ENCODE measurements at places on chromosomes 4 and X.

- DNase-seq: no peak
Observed at GRCh38 chrX:150364347-150365050, 1.4 kb downstream of the MAMLD1 start.

GRCh38 chr4:46274717-46275116 is 115.2 kb downstream of the GABRA2 start:
- DNase-seq: no peak

- no peak for DNase-seq
Observed at GRCh38 chr4:20520901-20521300, 179.4 kb upstream of the PACRGL start.

GRCh38 chrX:32514986-32515385 is 696.4 kb downstream of the DMD start:
- DNase-seq: no peak

GRCh38 chr4:39888541-39888940 is 89.2 kb downstream of the PDS5A start:
- no peak for DNase-seq

DNA sequence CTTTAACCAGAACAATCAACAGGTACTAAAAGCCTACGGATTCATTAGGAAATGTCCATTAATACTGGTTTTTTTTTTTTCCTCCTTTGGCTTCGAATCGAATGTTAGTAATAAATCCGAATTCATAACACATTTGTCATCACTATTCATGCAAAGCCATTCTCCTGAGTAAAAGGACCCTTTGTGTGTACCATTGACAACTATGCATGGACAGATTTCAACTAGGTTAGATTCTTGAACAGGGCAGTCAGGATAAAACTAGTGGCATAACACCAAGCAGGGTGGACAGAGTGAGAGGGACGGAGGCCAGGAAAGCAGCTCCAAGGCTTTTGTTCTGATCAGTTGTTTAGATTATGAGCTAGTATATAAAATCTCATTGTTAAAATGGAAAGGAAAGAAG is 1722.0 kb upstream of the TENM3 start:
- no peak for DNase-seq

- DNase-seq: peak; percentile 14
Observed at GRCh38 chrX:123835661-123836371, 24.0 kb upstream of the XIAP start.

- no peak for DNase-seq
Observed at GRCh38 chrX:49199315-49199595, 738 bp downstream of the SYP start.

DNA sequence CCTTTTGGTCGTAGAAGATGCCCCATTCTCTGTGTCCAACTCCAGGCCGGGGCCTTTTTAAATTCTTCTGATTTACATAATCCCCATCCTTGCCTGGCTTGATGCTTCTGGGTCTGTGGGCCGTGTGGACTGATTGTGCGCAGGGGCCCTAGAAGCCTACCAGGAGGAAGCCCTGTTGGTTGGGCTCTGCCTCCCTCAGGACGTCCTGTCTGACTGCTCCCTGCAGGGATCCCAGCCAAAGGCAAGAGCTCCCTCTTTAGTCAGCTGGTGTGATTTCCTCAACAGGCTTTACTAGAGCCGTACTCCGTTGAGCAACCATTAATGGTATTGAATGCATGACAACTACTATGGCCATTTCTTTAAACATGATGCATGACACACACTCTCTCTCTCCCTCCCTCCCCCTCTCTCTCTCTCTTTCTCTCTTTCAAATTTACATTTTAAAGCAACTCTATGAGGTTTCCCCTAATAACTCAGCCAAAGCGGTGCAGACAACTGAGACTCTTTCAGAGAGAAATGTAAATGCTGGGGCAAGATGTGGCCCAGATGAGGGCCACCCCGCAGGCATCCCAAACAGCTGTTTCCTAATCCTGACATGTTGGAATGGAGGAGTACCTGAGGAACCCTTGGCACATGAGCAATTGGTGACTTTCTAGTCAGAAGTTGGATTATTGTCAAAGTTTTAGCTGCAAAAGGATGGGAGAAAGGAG is 117.3 kb downstream of the DRD5 start:
- no peak for DNase-seq

GRCh38 chr4:1333256-1333655 is 13.8 kb upstream of the UVSSA start:
- no peak for DNase-seq

GRCh38 chrX:49029876-49030275 is 13.3 kb downstream of the TFE3 start:
- no peak for DNase-seq

DNA sequence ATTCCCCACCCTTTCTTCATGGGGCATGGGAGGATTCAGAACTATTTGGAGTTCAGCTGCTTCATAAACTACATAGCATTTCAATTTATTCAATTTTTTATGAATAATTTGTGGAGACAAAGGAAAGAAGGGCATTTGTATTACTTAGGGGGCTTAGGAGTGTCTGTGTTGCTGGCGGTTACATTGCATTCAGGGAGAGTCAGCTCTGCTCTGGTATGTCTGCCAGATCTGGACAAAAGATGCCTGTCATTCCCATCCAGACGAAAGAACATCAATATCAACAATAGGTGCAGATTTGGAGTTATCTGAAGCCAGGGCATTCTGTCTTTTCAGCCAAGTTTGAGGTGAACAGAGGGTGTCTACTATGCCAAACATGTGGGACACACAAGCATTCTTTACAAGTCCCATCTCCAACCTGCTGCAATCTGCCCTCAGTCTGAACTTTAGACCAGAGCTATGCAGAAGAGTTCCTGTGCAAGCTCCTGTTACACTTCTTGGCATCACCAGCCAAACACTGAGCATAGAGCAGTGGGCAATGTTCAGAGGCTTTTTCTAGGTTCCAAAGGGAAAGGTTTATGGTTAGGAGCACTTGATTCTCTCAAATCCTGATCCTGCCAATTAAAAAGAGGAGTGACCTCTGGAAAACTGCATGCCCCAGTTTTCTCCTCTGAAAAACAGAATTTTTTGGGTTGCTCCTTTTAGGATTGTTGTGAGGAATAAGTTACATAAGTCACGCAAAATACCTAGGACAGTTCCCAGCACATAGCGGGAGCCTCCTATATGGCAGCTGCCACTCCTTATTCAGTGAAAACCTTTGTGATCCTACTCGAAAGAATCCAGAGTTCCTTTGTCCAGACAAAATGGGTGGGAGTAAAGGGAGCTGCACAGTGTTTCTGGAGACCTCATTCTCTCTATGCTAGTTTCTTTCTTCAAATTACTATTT is 719.5 kb upstream of the SLIT2 start:
- no peak for DNase-seq

- DNase-seq: no peak
Observed at GRCh38 chr4:98411731-98412130, 150.5 kb downstream of the RAP1GDS1 start.

DNA sequence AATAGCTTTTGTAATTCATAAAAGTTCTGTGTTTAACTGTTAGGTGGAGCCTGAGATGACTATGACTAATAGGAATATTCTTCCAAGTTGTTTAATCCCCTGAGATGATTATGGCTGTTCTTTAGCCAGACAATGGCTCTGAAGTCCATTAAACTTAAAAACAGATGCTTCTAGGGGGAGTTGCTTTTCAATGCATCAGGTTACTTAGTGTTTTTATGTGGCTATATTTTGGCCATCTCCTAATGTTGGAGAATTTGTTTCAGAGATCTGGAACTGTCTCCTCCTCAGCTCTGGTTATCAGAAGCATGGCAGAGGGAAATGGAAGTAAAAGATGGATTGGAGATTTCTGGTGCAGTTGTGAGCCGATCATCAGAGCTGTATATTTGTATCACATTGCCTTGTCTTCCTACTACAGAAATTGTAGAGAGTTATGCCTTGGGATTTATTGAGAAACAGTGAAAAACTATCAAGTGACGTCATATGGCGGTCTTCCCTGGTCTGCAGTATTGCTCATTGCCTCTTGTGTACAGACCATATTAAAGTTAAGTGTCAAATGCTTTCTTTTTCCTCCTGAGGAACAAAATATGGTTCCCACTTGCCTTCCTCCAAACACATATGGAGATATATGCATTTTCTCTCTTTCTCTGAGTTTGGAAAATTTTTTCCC is 29.8 kb downstream of the SGMS2 start:
- DNase-seq: no peak

DNA sequence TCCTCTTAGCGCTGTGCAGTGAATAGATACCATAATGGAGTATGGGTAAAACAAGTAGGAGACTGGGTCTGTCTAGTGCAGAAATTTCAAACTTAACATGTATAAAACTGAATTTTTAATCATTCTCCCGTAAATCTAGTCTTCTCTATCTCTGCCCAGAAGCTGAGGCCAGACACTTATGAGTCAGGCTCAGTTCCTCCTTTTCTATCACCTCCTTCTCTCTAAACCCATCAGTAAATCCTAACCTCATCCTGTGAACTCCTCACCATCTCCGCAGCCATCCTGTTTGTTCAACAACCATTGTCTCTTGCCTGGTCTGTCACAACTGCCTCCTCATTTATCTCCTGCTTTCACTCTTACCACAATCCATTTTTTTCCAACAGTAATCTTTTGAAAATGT is 19.8 kb upstream of the SGMS2 start:
- DNase-seq: no peak

- no peak for DNase-seq
Observed at GRCh38 chrX:115949900-115950822, 220.4 kb upstream of the AGTR2 start.

- DNase-seq: no peak
Observed at GRCh38 chr4:3065551-3065950, 8.8 kb downstream of the HTT-AS start.

GRCh38 chrX:129786210-129786651 is 6.5 kb downstream of the SASH3 start:
- DNase-seq: no peak

GRCh38 chr4:89001647-89002445 is 55.1 kb downstream of the FAM13A start:
- no peak for DNase-seq

DNA sequence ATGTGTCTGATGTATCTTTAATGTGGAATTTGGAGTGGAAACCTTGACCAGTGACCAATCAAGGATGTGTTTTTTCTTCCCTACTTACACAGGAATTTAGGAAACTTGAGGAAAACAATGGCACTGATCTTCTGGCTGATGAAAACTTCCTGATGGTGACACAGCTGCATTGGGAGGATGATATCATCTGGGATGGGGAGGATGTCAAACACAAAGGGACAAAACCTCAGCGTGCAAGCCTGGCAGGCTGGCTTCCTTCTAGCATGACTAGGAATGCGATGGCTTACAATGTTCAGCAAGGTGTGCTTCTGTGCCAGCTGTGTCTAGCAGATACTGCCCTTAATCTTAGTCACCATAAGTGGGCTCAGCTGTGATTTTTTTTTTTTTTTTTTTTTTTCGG is 12.6 kb downstream of the TAF1 start:
- no peak for DNase-seq

- DNase-seq: no peak
Observed at GRCh38 chrX:94107981-94108380, 434.0 kb downstream of the FAM133A start.

DNA sequence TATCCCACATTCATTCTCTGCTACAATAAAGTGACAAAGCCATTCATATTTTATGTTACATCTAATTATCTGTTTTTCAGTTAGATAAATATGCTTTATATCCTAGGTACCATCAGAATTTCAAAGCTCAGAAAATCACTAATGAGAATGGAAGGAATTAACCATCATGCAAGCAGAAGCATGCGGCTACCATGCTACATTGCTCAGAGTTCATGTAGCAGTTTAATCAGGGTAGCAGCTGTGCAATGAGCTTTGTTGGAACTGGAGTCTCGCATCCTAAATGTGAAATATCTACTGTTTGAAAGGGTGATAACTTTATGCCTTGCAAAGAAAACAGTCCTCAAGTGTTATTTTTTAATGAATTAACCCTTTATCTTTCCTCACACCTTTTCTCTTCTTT is 77.5 kb downstream of the SNCA start:
- DNase-seq: no peak

GRCh38 chr4:16757080-16757521 is 141.3 kb downstream of the LDB2 start:
- DNase-seq: no peak

GRCh38 chr4:84515075-84515474 is 16.0 kb upstream of the NKX6-1 start:
- no peak for DNase-seq

DNA sequence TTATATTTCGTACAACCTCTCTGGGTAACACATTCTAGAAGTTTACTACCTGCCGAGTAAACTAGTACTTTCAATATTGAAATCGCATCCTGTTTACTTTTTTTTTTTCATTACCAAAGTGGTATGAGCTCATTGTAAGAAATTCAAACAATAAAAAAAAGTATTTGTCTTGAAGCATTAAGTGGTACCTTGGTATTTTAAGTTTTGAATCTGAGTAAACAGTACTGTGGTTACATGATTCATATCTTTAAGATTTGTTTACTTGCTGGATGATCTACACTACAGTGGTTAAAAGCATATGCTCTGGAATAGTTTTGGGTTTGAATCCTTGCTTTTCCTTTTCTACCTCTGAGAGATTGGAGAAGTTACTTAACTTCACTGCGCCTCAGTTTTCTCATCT is 3.8 kb upstream of the MMGT1 start:
- no peak for DNase-seq

DNA sequence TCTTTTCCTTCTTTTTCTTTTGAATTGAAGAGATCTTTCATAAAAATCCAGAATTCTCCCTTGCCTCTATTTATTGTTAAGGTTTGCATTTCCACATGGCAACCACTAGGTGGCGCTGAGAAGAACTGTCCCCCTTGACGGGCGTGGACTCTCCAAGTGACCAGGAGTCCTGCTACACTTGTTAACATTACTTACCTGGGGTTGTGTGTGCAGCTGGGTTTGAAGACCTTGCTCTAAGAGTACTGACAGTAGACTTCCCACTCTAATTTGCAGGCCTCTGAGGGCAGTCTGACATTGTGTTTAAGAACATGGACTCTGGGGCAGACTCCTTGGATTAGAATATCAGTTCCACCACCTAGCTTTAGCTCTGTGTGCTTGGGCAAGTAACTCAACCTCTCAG is 52.8 kb downstream of the GPRIN3 start:
- DNase-seq: peak; percentile 33

DNA sequence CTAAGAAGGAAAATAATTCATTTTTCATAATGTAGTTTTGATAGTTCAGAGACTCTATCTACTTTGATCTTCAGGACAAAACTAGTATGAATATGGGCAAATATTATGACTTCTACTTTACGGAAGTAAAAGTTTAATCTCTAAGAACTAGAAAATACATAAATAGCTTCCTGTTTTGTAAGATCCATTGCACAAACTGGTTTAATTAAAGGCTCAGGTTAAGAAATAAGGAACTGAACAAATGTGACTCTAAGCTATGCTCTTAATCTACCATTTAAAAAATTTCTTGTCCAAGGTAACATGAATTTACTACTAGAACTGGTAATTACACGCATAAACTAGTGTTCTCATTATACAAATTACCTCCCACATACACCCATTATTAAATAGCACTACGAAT is 360.6 kb downstream of the INPP4B start:
- no peak for DNase-seq

DNA sequence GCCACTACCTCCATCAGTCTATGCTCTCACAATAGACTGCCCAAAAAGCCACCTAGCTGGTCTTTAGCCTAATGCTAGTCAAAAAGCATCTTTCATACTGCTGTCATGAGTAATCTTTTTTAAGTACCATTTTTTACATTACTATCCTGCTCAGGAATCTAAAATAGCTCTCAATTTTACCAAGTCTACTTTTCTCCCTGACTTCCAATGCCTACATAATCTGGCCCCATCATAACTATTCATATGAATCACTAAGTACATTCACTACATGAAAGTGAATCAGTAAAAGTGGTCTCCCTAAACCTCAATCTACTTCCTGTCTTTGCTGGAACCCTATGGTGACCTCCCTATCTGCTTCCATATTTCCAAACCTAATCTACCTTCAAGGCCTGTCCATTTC is 105.9 kb downstream of the THOC2 start:
- no peak for DNase-seq

Data from T-helper 1 cell (primary cell).